ENCODE measurements at places on chromosomes 16 and 17. TPM values are rescaled to one million over a fixed set of nuclear protein-coding genes. Genes with fewer than 3 reads are reported as not detected.

Gene SLC13A2
- not detected for total RNA-seq

Gene CRHR1
- total RNA-seq, result 0.26 TPM

Gene ALOX12
- not detected for total RNA-seq

Gene VWA3A
- total RNA-seq, result 0.11 TPM

Gene HIC1
- 31.4 TPM for total RNA-seq

Gene NDUFAF8
- total RNA-seq, result 11.2 TPM

Gene SLC52A1
- 0.58 TPM for total RNA-seq

Gene PPP1R27
- total RNA-seq, result not detected

Gene TBC1D3C
- 1.0 TPM for total RNA-seq

Gene CLDN9
- total RNA-seq, result not detected

Gene KCNH6
- total RNA-seq, result not detected

Gene PPM1E
- total RNA-seq, result 1.3 TPM

Gene PROCA1
- total RNA-seq, result 1.7 TPM

Gene AOC2
- total RNA-seq, result 0.42 TPM

Gene ACSM2A
- not detected for total RNA-seq

Gene GLIS2
- 6.1 TPM for total RNA-seq

Gene SSTR5
- 0.32 TPM for total RNA-seq

Gene TMEM100
- total RNA-seq, result 36.0 TPM

Gene PRR29
- 0.42 TPM for total RNA-seq

Gene CA4
- total RNA-seq, result 0.42 TPM

Gene SECTM1
- total RNA-seq, result 15.9 TPM

Gene KRT12
- total RNA-seq, result not detected

Gene CTRL
- total RNA-seq, result not detected

Gene KLHL10
- 0.48 TPM for total RNA-seq

Gene ARL5C
- 0.37 TPM for total RNA-seq

Gene HOXB8
- 0.85 TPM for total RNA-seq

Gene B4GALNT2
- total RNA-seq, result not detected

Gene KCNJ2
- 9.1 TPM for total RNA-seq

Gene GPR139
- total RNA-seq, result not detected

Gene MPV17L
- 5.8 TPM for total RNA-seq

Gene CDRT15
- not detected for total RNA-seq

Gene ORC6
- 10.1 TPM for total RNA-seq

Gene BAHCC1
- 10.1 TPM for total RNA-seq

Gene ATP2C2
- 5.0 TPM for total RNA-seq

Gene SLC47A1
- 0.53 TPM for total RNA-seq

Gene CCL3
- 3.6 TPM for total RNA-seq

Gene FUS
- 81.6 TPM for total RNA-seq

Gene CMTM1
- 3.1 TPM for total RNA-seq

Gene CHST6
- 1.7 TPM for total RNA-seq

Gene PPM1D
- 17.0 TPM for total RNA-seq

Gene GPR179
- total RNA-seq, result 0.11 TPM
